GM20000 (cell line): ENCODE measurements at places on chromosomes 5 and 9.

DNA sequence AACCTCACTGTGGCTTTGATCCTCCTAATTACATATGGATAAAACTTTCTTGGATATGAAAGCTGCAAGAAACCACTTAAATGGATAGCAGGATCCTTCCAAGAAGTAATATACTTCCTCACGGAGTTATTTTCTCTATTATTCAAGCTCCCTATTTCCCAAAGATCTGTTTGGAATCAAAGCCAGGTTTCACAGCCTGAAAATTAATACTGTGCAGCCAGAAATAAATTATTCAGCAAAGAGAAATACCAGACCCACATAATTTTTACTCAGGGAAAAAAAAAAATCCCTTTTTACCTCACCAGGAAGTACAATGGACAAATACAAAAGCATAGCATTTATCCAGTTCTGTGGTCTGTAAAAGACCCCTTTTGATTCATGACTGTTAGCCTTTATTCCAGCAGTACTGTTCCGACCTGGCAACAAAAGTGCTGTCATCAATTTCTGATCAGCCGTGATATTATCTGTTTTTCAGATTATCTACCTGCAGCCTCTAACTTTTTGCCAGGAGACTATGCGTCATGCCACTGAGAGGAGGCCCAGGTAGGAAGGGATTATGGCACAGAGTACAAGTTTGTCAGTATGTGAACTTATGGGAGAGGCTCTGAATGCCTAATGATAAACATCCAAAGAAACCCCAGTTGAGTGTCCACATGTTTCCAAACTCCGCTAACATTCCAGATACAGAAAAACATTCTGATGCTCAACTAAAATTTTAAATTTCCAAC, 57.0 kb downstream of the FBN2 start:
- no peak for DNase-seq

DNA sequence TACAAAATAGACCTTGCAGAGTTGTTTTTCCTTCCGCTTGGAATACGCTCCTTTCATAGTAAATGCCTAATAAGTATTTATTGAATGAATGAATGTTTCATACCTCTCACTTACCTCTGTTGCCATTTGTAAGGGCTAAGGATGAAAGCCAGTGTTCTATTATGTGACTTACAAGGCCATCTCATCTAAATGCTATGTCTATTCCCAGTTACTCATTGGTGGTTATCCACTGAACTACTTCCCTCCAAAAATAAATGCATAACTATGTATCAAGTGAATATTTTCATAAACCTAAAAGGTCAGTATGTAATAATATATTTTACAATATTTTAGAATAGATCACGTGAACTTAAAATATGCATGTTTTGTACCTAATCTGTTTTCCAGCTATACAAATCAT, 670.5 kb upstream of the RGMB start:
- DNase-seq, result no peak

DNA sequence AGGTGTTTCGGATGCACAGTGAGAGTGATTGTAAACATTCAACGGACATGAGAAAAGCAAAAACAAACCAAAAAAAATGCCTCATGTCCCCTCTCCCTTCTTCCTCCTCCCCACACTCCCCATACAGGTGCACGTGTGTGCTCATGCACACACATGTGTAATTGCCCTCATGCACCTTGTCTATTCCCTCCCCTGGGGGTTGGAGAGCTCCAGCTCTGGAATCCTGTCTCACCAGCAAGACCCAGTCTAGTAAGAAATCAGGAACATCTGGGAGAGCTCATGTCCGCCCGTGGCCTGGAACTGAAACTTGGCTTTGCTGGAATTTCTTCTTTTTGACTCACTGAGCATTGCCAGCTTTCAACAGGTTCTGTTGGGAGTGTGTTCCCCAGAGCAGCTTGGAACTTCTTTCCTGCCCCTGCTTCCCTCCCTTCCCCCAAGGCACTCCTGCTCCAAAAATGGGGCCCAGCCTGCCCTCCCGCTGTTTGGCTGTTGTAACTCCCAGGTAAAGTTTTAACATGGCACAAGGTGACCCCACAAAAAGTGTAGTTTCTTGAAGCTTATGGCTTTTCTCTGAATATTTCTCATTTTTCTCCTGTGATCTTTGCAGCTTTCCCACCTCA, 190.1 kb downstream of the NR3C1 start:
- DNase-seq, result no peak

- DNase-seq, result no peak
These were observed 331.9 kb upstream of the GRIA1 start for GRCh38 chr5:153158608-153159007.

GRCh38 chr5:149063017-149063687, at the start of gene SH3TC2:
Gene SH3TC2, minus strand, starts transcription at chr5:149063062. Its CDS starts 40 bp downstream, at chr5:149063022.
- DNase-seq, result no peak
